ENCODE measurements at places on chromosomes 1 and 21.
A peak's percentile ranks its signal among the peaks of the same experiment; 100 is the strongest.

DNA sequence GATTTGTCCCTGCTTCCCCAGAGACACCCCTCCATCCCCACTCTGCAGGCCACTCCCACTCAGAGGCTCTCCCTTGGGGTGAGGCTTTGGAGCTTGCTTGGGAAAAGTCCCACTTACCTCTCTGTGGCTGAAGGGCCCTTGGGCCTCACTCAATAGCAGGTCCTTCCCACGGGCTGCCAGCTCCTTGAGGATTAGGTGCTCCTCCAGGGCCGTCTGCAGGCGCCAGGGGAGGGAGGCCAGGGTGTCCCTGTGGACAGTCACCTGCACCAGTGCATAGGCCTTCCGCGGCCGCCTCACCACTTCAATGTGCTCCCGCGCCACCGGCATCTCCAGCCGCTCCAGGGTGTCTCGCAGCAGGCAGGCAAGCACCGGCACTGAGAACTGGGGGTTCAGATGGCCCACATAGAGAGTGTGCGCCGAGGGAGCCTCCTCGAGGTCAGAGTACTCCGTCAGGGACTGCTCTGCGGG is 1.4 kb downstream of the SLFNL1 start:
- DNase-seq, result no peak

GRCh38 chr1:57186455-57186854 is 220.6 kb upstream of the C8B start:
- DNase-seq, result no peak

DNA sequence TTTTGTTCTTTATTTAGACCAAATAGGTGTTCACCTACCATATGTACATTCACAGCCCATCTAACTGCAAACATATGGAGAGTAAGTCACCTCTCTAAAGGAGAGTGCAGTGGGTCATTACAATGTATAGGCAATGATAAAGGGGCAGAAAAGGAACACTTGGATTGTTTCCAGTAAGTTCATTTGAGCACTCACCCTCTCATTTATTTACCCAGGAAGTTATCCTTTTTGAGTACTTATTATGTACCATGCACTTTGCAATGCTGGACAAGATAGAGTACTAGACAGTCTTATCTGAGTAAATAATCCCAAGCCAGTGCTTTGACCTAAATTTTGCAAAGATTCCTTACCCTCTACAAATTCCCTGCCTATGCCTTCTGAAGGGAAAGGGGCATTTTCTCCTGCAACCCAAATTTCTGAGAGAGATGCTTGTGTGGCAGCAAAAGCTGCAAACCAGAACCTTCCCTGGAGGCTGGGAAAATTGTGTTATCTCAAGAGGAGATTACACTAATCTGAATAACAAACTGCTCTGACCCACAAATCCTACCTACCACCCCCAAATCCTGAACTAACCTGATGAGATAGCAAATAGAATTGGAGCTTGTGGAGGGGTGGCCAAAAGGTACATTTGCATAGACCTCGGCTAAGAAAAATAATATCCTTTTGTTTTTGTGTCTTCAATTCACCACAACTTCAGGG is 18.6 kb upstream of the RGS8 start:
- DNase-seq, result no peak

- peak; percentile 46 for DNase-seq
These were observed 9.5 kb downstream of the SIPA1L2 start for GRCh38 chr1:232620356-232620969.

- peak; percentile 87 for DNase-seq
These were observed 22.8 kb downstream of the DHRS3 start for GRCh38 chr1:12594966-12595756.

GRCh38 chr1:109802901-109803561 is 39.3 kb upstream of the EPS8L3 start:
- DNase-seq, result peak; percentile 21

DNA sequence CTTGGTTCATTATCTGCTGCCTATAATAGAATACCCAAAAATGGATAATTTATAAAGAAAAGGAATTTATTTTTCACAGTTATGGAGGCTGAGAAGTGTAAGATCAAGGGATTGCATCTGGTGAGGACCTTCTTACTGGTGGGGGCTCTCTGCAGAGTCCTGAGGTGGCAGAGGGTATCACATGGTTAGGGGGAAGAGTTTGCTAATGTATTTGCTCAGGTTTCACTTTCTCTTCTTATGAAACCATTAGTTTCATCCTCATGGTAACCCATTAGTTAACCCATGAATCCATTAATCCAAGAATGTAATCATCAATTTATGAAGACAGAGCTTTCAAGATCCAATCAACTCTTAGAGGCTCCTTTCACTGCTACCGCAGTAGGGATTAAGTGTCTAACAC is 120.6 kb downstream of the DNM3 start:
- no peak for DNase-seq

GRCh38 chr1:8024329-8024728 is 1.8 kb downstream of the ERRFI1 start:
- DNase-seq, result no peak

- DNase-seq, result peak; percentile 20
These were observed 22.0 kb downstream of the COL6A1 start for GRCh38 chr21:46003575-46004007.

- peak; percentile 43 for DNase-seq
These were observed at the start of gene FBLIM1 for GRCh38 chr1:15758343-15758931. Gene FBLIM1, plus strand, starts transcription at chr1:15758795. Its CDS starts 6,189 bp downstream, at chr1:15764984.

Data from femur (tissue), 1 donor.